ENCODE measurements at places on chromosomes 12 and 14. TPM values are rescaled to one million over a fixed set of nuclear protein-coding genes. Genes with fewer than 3 reads are reported as not detected.
A peak's percentile ranks its signal among the peaks of the same experiment; 100 is the strongest.

- DNase-seq: peak; percentile 14
Measured at GRCh38 chr12:122844366-122844971, 9.2 kb downstream of the HIP1R start.

DNA sequence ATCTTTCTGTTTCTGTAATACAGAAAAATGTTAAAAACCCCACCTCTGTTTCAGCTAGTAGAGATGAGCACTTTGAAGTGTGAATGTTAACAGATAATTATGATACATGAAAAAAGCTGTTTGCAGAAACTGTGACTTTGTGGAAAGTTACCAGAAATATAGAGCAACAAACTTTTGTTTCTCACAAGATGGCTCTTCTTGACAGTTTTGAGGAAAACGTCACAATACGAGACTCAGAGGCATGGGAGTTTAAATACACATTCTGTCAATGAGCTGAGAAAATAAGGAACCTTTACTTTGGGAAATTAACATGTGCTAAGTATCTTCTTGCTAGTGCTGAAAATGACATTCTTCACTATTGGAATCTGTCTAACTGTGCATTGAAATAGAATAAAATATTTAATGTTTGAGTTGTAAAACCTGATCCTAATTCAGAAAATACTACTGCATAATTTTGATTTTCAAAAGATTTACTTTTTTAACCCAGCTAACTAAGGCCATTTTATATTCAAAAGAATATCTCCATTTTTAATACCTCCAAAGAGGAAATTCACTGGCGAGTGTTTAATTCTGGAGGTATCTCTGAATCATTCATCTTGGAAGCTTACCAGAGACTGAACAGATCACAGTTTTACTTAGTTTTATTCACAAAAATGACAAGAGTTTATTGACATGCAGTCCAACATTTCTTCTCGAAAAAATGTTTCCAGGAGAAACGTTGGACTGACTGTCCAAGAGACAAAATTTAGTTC is 308.9 kb upstream of the LRFN5 start:
- no peak for DNase-seq

GRCh38 chr12:98110536-98110935 is 404.9 kb upstream of the TMPO start:
- no peak for DNase-seq

- DNase-seq: no peak
Measured at GRCh38 chr12:5710260-5710878, 234.7 kb downstream of the ANO2 start.

DNA sequence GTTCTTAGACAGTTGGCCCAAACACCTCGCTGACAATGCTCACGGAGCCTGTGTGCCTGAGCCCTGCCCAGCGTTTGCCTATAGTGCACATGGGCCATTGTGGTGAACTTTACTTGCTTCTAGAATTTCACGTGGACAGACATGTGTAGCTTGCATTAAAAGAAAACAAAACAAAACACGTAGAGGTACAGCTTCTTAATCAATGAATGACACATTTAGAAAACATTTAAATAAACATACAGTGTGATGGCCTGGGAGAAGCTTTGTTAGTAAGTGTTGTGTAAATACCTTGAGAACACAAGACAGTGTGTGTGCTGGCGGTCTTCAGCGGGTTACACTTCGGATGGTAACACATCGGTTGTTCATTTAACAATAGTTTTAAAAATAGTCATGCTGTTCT is 38.1 kb downstream of the SMOC1 start:
- DNase-seq: no peak

DNA sequence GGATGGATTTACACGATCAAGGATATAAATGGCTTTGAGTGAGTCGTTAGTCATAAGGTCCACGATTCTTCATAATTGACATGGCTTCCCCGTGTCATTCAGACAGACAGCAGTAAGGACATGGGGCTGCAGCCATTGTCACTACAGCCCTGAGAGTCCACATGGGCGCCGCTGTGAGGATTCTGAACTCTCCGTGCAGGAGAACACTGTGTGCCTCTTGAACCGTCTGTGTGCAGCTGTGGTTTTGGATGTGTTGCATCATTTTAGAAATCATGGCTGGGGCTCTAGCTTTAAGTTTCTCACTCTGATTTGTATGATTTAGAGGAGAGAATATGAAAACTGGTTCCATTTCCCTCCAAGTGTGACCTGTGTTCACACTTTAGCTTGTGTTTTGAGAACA is 47.2 kb downstream of the NPAS3 start:
- no peak for DNase-seq

DNA sequence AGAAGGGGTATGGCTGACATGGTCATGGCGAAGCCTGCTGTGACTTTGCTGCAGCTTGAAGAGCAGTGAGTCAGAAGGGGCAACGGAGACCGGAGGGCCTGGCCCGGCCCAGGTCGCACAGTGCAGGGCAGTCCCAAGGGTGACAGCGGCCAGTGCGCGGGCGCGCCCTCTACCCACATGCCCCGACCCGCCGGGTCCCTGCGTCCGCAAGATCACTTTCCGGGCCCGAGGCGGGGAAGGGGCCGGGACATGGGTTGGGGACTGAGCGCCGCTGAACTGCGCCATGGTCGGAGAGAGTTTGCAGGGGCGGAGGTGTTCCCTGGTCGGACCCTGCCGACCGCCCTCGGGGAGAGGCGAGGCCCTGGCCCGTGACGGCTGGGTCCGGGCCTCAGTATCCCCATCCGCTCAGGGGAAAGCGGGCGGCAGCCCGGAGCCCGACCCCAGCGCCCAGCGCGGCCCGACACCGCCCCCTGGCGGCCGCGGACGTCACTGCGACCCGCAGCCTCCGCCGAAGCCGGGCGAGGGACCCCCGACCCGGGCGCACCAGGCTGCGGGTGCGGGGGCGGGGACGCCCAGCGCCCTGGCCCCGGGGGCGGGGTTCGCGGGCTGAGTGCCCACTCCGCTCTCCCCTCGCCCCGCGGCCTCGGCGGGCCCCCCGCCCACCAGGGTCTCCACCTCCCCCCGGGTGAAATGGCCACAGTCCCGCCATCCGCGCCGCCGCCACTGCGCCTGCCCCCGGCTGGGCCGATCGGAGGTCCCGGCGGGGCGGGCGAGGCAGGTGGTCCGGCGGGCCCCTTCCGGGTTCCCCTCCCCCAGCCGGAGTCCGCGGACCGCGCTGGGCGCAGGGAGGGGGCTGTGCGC is 7.2 kb upstream of the ANKRD9 start:
- peak; percentile 73 for DNase-seq

NPFF gene
- total RNA-seq: not detected

DNA sequence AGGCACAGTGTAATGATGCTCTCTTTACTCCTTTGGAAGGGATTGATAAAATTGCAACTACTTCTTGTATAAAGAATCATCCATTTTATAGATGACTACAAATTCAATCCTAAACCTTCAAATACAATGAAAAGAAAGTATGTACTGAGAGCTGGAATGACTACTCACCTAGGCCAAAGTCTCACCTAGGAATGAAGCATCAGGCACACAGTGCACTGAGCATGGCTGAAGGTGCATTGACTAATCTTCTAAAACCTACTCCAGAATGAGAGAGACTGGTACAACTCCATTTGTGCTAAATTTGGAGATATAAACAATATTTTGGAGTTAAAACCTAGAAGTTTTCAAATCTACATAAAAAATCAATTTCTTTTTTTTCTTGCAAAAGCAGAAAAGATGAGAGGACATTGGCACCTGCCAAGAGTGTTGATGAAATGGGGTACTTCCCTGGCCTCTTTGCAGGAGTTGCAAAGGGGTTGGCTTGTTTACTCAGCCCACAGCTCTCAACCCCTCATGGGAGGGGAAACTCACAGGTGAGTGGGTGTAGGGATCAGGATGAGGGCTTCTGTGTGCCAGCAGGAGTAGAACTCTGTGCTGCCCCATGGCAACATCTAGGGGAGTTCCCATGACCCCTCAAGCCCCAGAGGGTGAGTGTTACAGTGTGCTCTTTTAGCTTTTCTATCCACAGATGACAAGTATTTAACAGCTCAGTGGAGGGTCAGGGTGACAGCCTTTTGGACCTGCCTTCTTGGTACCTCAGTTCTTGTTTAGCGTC is 31.3 kb downstream of the CLECL1 start:
- no peak for DNase-seq

DNA sequence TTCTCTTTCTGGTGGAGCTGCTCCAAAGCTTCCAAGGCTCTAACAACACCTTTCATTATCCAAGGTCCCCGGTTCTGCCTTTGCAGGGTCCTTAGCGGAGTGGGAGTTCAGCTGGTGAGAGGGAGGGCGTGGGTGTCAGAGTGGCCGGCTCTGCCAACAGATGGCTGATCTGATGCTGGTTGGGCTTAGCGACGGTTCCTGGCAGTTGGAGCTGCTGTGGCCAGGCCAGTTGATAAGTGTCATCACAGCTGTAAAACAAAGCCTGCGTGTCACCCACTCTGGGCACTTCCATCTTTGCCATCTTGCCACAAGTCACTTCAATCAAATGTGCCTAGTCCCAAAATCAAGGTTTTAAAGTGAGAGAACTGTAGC is 36.3 kb downstream of the RIN3 start:
- no peak for DNase-seq

- DNase-seq: no peak
Measured at GRCh38 chr12:43208627-43209026, 343.4 kb downstream of the ADAMTS20 start.

DNA sequence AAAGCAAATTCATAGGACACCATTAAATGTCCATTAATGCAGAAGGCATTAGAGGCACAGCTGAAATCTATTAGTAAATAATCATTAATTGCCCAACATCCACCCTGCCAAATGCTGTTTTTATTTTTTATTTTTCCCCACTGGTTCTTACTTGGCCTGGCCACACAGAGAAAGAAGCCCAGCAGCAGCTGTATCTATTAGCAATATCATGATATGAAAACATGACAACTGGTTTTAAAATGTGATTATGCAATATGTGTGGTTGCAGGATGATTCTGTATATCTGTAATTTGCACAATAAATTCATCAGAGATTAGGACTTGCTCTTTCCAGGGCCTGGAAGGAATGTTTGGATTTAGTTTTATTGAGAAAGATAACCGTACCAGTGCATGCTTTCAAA is 44.9 kb downstream of the SIX6 start:
- no peak for DNase-seq

DNA sequence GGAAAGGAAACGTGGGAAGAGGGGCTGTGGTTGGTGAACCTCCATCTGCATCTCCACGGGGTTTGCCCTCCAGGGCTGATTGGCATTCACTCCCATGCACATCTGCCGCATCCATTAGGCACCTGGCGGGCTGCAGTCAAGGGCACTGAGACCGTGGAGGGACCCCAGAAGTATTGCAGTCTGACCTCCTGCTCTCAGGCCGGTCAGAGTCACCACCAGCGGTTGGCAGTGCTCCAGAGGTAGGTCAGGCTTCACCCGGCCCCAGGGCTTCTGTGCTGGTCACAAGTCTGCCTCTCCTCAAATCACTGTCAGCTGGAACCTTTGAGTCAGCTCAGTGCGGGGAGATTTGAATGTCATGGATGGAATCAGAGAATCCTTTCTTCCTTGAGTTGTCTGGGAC is 132.3 kb downstream of the PAPOLA start:
- DNase-seq: no peak

DNA sequence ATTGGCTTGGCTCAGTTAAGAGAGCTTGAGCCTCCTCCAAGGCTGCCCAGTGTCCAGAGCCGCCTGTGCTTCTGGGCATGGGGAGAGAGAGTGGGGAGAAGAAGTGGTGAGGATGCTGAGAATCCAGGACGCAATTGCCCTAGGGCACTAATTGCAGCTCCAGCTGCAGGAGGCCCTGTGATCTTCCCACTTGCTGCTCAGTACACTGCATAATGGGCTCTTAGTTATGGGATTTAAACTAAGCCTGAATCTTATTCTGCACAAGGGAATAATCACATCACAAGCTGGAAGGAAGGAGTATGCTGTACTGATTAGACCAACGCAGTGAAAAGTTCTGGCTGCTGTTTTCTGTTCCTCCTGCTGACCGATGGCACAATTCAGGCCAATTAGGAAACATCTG is 101.0 kb upstream of the PRMT8 start:
- DNase-seq: no peak

ARHGAP9 gene
- total RNA-seq: 6.4 TPM

GRCh38 chr12:110012137-110012536 is 12.9 kb downstream of the ANKRD13A start:
- DNase-seq: peak; percentile 56

LPAR5 gene
- 25.6 TPM for total RNA-seq

NRXN3 gene
- 1.8 TPM for total RNA-seq

PLEKHG7 gene
- total RNA-seq: 0.84 TPM

DNA sequence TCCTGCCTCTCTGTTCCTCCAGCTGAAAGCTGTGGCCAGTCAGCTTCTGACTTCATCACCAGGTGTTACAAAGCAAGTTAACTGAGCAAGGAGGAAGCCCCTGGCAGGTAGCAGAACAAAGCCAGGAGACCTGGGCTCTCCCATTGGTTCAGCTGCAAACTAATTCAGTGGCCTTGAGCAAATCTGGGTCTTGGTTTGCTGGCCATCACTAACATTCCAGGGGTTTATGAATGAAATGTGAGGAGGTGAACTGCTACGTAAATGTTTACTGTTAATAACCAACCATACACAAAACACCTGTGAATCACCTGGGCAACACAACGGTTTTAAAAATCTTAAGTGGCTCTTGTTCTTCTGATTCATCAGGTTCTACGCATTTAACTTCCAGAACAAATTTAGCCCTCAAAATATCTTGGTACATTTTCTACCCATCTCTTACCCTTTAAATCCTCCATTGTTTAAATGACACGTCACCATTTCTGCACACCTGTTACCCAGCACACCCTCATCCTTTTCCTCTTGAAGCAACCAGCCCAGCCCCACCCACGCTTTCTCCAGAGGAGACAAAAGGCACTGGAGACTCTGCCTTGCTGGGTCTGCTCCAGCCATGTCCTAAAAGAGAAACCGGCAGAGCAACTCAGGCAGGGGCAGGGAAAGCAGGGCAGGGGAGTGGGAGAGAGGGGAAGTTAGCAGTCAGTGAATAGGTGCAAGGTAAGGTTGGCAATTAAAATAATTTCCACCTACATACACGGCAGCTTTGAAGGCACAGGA is 49.3 kb upstream of the TSPAN11 start:
- no peak for DNase-seq

KLRC3 gene
- total RNA-seq: not detected

DNA sequence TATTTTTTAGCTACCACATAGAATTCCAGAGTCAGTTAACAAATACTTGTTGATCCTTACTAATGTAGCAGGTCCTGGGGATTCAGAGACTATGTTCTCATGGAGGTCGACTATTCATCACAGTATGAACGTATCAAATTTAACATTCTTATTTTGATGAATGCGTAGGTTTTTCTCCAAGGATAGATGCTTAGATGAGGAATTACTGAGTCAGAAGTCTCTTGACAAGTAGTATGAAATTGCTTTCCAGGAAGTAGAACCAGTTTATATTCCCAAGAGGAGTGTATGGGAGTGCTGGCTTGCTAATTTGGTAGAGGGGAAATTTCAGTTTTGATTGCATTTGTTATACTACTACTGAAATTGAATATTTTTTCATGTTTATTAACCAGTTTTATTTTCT is 42.8 kb upstream of the CRADD start:
- DNase-seq: no peak

CHST11 gene
- 3.4 TPM for total RNA-seq

DNAI7 gene
- total RNA-seq: 0.45 TPM

HIGD1C gene
- total RNA-seq: not detected

RASSF9 gene
- 0.89 TPM for total RNA-seq

IRAK3 gene
- 6.7 TPM for total RNA-seq
